ENCODE measurements at places on chromosomes 5 and 9.

- peaks cover 21% of the 10 kb centered on the region for H3K4me1 ChIP-seq
- no peak overlapping the region for H3K4me3 ChIP-seq
- H3K36me3 ChIP-seq, result no peaks in the 10 kb centered on the region
- peak; percentile 93 for DNase-seq
Observed at GRCh38 chr5:173781816-173782670, 106.1 kb upstream of the CPEB4 start.

DNA sequence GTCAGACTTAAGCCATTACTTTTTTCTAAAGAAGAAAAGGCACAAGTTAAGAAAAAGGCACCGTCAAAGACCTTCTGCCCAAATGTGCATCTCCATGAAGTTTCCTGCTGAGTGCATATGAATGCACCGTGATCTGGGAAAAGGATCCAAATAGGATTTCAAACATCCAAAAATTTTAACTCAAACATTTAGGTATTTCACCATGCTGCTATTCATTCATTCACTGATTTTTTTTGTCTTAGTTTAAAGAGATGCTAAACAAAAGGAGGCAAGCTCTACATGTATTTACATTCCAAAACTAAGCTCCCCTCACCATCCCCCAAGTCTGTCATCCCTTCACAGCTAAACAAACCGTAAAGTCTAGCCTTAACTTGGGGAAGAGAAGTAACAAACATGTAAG lies 291.9 kb downstream of the ARL15 start:
- no peaks in the 10 kb centered on the region for H3K36me3 ChIP-seq
- H3K27me3 ChIP-seq, result no peaks in the 10 kb centered on the region
- no peak overlapping the region for H3K4me3 ChIP-seq
- no peak overlapping the region for H3K27ac ChIP-seq

- no peaks in the 10 kb centered on the region for H3K27me3 ChIP-seq
- no peaks in the 10 kb centered on the region for H3K36me3 ChIP-seq
- no peaks in the 10 kb centered on the region for H3K4me1 ChIP-seq
- H3K4me3 ChIP-seq, result no peak overlapping the region
Observed at GRCh38 chr9:122797316-122798063, 2.4 kb upstream of the OR1K1 start.

GRCh38 chr9:136142859-136143214 lies 24.2 kb upstream of the TMEM250 start:
- H3K36me3 ChIP-seq, result no peaks in the 10 kb centered on the region
- H3K27ac ChIP-seq, result no peak overlapping the region
- no peaks in the 10 kb centered on the region for H3K4me1 ChIP-seq
- no peak overlapping the region for H3K4me3 ChIP-seq
- no peak for DNase-seq
- peaks cover 27% of the 10 kb centered on the region for H3K27me3 ChIP-seq

- no peaks in the 10 kb centered on the region for H3K36me3 ChIP-seq
- peaks cover 26% of the 10 kb centered on the region for H3K4me1 ChIP-seq
- no peak overlapping the region for H3K4me3 ChIP-seq
- peak; percentile 55 for DNase-seq
- H3K27ac ChIP-seq, result peak overlapping the region; percentile 98
Observed at GRCh38 chr5:176533894-176534611, 3.1 kb downstream of the RNF44 start.

DNA sequence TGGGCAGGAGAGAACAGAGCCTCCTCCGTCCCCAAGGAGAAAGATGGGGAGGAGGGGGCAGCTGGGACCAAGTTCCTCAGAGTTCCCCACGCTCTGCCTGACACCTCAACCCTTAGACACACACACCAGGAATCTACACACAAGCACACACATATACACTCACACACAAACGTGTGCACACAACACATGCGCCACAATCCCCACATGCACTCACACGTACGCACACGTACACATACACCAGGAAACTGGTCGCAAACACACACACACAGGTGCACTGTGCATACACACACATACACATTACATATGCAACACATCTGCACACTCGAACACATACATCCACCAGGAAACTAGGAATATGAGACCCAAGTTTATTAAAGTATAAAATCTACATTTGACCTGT lies 50.4 kb downstream of the ROR2 start:
- DNase-seq, result no peak
- H3K36me3 ChIP-seq, result no peaks in the 10 kb centered on the region
- H3K4me3 ChIP-seq, result no peak overlapping the region
- no peaks in the 10 kb centered on the region for H3K27me3 ChIP-seq
- H3K4me1 ChIP-seq, result peaks cover 59% of the 10 kb centered on the region

DNA sequence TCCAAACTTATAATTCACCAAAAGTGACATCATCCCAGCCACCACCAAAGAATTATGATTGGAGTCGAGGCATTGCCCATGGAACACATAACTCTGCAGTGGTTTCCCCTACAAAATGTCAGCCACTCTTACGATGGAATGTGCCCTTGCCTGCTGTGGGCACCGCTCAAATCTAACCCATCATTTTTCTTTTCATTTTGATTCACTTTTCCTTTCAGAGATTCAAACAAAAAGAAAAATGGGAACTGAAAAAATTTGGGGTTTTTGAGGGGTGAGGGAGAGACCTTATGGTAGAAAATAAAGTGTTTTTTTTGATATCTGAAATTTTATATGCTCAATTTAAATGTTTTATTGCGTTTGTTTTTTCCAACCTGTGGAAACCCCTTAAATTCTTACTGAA lies 28.1 kb downstream of the SMARCA2 start:
- no peaks in the 10 kb centered on the region for H3K4me1 ChIP-seq
- no peak for DNase-seq
- H3K27me3 ChIP-seq, result no peaks in the 10 kb centered on the region
- H3K36me3 ChIP-seq, result no peaks in the 10 kb centered on the region
- no peak overlapping the region for H3K27ac ChIP-seq

GRCh38 chr9:98383758-98384157 lies 128.3 kb upstream of the TBC1D2 start:
- DNase-seq, result no peak
- no peak overlapping the region for H3K4me3 ChIP-seq
- no peaks in the 10 kb centered on the region for H3K27me3 ChIP-seq
- no peak overlapping the region for H3K27ac ChIP-seq
- H3K36me3 ChIP-seq, result no peaks in the 10 kb centered on the region
- H3K4me1 ChIP-seq, result peaks cover 6% of the 10 kb centered on the region

DNA sequence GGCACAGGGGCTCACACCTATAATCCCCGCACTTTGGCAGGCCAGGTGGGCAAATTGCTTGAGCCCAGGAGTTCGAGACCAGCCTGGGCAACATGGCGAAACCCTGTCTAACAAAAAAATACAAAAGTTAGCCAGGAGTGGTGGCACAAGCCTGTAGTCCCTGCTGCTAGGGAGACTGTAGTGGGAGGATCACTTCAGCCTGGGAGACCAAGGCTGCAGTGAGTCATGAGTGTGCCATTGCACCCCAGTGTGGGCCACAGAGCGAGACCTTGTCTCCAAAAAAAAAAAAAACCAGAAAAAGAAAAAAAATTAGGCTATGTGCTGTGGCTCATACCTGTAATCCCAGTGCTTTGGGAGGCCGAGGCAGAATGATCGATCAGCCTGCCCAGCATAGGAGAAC lies 58.5 kb upstream of the EIF4EBP3 start:
- no peaks in the 10 kb centered on the region for H3K4me1 ChIP-seq
- H3K36me3 ChIP-seq, result peaks cover 29% of the 10 kb centered on the region
- no peak overlapping the region for H3K4me3 ChIP-seq
- peak overlapping the region; percentile 32 for H3K27ac ChIP-seq
- DNase-seq, result peak; percentile 30

DNA sequence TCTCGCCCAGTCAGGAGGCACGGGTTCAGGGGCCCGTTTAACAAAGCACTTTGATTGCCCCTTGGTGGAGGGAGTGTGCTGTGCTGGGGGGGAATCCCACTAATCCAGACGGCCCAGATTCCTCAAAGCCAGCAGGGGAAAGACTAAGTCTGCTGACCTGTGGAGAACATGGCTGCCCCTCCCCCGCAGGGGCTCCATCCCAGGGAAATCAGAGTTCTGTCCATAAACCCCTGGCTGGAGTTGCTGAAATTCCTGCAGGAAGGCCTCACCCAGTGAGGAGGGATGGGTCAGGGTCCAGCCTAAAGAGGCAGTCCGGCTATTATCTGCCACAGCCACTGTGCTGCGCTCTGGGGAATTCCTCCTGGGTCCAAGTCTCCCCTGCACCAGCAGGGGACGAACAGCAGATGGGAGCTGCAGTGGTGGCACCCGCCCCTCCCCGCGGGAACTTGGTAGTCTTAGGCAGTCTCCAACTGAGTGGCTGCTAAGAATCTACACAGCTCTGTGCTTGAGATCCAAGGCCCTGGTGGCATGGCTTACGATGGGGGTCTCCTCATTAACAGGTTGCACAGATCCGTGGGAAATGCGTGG lies 174.0 kb upstream of the DAB2 start:
- no peak for DNase-seq
- no peaks in the 10 kb centered on the region for H3K4me1 ChIP-seq
- H3K4me3 ChIP-seq, result no peak overlapping the region
- H3K36me3 ChIP-seq, result no peaks in the 10 kb centered on the region
- H3K27ac ChIP-seq, result no peak overlapping the region

DNA sequence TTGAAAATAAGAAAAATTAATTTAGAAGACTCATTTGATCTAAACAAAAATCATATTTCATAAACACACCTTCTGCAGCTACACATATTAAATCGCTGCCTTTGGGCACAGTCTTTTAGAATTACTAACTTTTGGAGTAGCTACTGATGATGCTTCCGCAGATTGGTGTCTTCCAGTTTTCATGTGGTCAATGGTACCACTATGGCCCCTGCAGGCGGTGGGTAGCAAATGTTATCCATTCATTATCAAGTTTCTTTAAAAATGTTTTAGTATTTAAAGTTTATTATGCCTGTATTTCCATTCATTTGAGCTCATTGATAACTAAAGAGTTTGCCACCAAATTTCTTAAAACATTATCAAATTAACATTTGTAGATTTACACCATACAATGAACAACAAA lies 122.9 kb upstream of the GRAMD2B start:
- H3K4me3 ChIP-seq, result no peak overlapping the region
- no peak for DNase-seq
- H3K4me1 ChIP-seq, result no peaks in the 10 kb centered on the region
- H3K36me3 ChIP-seq, result no peaks in the 10 kb centered on the region

GRCh38 chr5:61053937-61054336 lies 108.3 kb downstream of the SMIM15 start:
- H3K36me3 ChIP-seq, result no peaks in the 10 kb centered on the region
- no peak overlapping the region for H3K4me3 ChIP-seq
- no peak overlapping the region for H3K27ac ChIP-seq

DNA sequence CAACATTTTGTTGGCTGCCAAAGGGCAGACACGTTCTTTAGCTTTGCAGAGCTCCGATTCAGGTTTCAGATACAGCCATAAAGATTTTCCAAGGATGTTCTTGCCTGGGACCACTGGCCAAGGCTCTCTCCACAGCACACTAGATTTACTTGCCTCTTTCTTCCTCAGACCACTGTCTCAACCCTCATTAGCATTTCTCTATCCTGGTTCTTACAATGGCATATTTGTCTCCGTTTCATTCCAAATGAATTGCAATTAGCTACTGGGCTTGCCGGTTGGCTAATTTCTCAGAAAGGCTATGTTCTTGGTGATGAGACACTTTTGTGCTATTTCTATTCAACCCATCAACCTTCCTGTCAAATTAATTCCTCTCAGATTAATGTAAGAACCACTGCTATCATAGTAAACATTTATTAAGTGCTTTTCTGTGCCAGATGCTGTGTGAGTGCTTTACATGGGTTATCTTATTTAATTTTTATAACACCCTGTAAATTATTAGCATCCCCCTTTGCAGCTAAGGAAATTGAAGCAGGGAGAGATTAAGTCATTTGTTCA lies 118.4 kb upstream of the NR3C1 start:
- DNase-seq, result no peak
- H3K4me3 ChIP-seq, result no peak overlapping the region
- H3K27me3 ChIP-seq, result peaks cover 6% of the 10 kb centered on the region
- no peaks in the 10 kb centered on the region for H3K4me1 ChIP-seq
- no peak overlapping the region for H3K27ac ChIP-seq

GRCh38 chr9:131270171-131271015 lies 5.9 kb downstream of the FAM78A start:
- H3K36me3 ChIP-seq, result no peaks in the 10 kb centered on the region
- H3K27ac ChIP-seq, result peak overlapping the region; percentile 88
- H3K4me3 ChIP-seq, result no peak overlapping the region
- DNase-seq, result peak; percentile 60
- no peaks in the 10 kb centered on the region for H3K27me3 ChIP-seq

- no peaks in the 10 kb centered on the region for H3K4me1 ChIP-seq
- H3K27ac ChIP-seq, result no peak overlapping the region
- H3K4me3 ChIP-seq, result no peak overlapping the region
- H3K27me3 ChIP-seq, result no peaks in the 10 kb centered on the region
Observed at GRCh38 chr5:7053528-7054209, 340.4 kb downstream of the TENT4A start.

GRCh38 chr9:37342895-37343294 lies 79.6 kb upstream of the GRHPR start:
- H3K4me1 ChIP-seq, result no peaks in the 10 kb centered on the region
- H3K27ac ChIP-seq, result no peak overlapping the region
- no peak for DNase-seq

GRCh38 chr5:43780586-43780985 lies 177.6 kb downstream of the NNT start:
- DNase-seq, result no peak
- H3K27me3 ChIP-seq, result no peaks in the 10 kb centered on the region
- no peaks in the 10 kb centered on the region for H3K36me3 ChIP-seq
- no peak overlapping the region for H3K4me3 ChIP-seq
- H3K27ac ChIP-seq, result no peak overlapping the region

All from adrenal gland (tissue), 19 donors.